ENCODE measurements at places on chromosomes 12 and 14.

DNA sequence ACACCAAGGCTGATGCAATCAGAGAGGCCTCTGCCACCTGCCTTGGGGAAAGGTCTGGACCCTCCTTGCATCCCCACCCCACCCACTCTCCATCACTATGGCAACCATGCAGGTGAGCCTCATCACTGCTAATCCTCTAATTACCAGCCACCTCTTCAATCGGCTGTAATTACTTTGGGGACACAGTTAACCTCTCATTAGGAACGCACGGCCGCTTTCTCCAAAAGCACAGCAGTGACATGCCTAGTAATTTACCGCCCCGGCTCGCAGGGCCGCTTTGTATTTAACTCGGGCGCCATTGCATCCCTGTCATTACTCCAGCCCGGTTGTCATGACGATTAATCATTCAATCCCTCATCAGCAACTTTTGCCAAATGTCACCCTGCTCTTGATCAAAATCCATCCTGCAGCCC is 36.3 kb upstream of the FAM222A start:
- DNase-seq: no peak

DNA sequence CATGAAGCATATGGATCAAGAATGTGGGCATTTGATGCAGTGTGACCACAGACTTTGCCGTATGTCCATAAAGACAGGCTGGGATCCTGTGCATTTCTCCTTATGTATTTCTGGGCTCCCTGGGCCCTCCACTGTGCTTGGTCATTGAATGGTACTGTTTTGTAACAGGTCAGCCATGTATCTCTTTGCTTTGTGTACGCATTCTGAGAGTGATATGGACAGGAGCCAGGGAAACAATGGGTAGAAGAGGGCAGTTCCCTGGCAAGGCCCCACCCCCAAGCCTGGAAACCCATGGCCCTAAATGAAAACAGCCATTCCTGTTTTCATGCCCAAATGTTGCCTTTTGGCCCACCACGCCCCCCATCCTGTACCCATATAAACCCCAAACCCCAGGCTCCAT is 15.2 kb upstream of the FBXO34 start:
- DNase-seq: no peak

DNA sequence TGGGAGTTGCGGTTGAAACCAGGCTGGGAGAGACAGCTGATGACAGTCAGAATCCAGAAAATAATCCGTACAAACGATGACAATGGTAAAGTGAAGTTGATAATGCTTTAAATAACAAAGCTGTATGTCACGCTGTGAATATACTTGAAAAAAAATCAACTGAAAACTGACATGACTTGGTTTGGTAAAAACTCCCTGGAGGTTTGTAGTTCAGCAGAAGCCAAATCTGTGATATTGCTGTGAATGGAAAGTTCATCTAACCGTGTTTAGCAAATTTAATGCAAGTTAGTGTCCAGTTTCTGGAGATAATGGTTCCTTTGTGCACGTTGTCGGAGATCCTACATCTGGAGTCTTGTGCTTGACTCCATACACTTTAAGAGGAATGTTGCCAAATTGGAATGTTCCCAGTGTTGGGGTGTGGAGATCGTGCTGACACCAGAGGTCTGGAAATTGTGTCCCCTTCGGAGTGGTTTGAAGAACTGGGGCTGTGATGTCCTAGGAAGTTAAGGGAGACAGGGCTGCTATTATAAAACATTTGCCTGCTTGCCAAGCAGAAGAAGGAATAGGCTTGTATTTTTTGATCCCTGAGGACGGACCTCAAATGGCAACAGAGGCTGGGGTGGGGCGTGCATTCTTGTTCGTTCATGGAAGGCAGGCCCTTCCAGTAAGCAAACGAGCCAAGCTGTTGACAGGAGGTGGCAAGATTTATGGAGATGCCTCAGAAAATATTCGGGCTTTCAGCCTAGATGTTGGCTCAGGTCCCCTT is 30.6 kb downstream of the PPFIBP1 start:
- no peak for DNase-seq

GRCh38 chr12:51827925-51828818 is 20.3 kb downstream of the FIGNL2 start:
- DNase-seq: no peak

Measured in vagina (tissue), 2 donors.